ENCODE measurements at places on chromosomes 7 and 10.

DNA sequence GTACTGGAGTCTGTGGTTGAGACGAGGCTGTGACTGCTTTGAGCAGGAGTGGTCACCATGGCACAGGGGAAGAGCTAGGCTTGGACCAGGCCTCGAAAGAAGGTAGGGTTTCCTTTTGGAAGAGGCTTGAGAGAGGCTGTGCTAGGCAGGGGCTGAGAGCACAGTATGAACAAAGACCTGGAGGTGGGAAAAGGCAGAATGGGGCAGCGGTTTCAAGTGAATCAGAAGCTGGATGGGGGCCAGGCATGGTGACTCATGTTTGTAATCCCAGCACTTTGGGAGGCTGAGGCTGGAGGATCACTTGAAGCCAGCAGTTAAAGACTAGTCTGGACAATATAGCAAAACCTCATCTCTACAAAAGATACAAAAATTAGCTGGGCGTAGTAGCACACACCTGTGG, 65.9 kb downstream of the CLIP2 start:
- peak; percentile 20 for DNase-seq

- no peak for DNase-seq
Observed at GRCh38 chr7:98251231-98251600, 816 bp downstream of the TECPR1 start.

GRCh38 chr10:110625356-110625894, 18.7 kb upstream of the RBM20 start:
- DNase-seq = no peak

DNA sequence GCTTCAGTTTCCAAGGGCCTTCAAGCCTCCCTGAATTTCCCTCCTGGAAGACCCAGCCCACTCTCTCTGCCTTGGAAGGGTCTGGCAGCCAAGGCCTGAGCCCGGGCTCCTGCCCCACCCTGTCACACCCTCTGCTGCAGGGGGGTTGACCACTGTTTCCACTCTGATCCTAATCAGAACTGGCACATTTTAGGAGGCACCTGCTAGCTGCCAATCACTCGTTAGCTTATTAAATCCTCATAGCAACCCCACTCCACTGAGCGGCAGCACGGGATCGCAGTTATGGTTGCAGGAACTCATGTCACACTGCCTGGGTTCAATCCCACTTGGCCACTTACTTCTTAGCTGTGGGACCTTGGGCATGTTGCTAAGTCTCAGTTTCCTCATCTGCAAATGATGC, 12.9 kb downstream of the HSPB1 start:
- no peak for DNase-seq

GRCh38 chr10:50216894-50217293, 34.4 kb downstream of the ASAH2 start:
- no peak for DNase-seq

DNA sequence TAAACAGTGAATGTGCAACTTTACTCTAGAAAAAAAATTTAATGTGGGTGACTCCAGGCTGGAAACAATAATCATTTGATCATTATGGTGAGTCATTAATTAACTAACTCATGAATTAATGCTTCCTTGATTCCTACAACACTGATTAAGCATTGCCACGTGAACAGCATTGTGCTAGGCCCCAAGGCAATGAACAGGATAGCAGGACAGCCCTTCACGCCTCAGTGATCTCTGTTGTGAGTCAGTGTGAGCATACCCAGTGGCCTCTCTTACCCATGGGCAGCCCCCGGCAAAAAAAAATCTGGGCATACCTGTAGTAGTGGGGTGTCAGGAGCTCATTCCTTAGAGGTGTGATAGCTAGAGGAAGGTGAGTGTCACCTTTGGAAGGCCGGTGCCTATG, 76.0 kb downstream of the DENND2A start:
- DNase-seq = no peak

- DNase-seq = no peak
Observed at GRCh38 chr10:122515588-122516231, 44.8 kb upstream of the DMBT1 start.

GRCh38 chr7:154910125-154910524, 92.8 kb downstream of the PAXIP1 start:
- DNase-seq = no peak

- no peak for DNase-seq
Observed at GRCh38 chr10:20743942-20744341, 153.2 kb downstream of the NEBL start.

GRCh38 chr10:43574001-43574892, at the start of gene ZNF239:
Gene ZNF239 (minus strand): TSS chr10:43574616. CDS start chr10:43558079, 16,537 bp downstream.
- DNase-seq = peak; percentile 37

GRCh38 chr10:112938808-112939482, 11.1 kb upstream of the TCF7L2 start:
- no peak for DNase-seq

DNA sequence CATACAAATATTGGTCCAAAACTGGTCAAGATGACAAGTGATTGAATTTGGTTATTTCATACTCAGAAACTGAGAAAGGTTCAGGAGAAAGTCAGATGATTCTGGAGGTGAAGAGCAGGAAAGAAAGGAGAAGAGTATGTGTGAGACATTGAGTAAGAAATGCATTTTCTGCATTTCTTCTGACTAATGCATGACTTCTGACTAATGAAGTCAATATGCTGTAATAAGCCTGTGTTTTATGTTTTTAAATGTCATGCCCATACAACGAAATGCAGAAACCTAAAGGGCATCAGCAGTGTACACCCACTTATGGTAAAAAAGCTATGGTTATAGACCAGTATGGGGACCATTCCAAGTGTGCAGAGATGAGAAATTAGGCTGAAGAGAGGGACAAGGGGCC, 1227.8 kb upstream of the SORCS1 start:
- DNase-seq = no peak

DNA sequence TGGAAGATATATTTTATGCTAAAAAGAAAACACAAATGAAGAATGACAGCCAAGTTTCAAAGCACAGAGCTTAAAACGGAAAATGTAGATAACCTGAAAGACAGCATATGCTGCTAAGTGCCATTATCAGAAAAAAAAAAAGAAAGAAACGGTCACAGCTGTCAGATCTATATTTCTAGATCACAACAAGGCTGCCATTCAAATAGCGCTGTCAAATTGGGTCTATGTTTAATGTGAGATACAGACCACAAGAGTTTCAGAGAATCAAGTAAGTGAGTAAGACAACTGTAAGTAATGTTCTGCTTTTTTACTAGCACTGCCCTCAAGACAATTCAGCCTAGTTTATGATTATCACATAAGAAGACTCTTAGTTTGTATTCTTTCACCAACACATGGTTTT, 66.1 kb upstream of the RNF148 start:
- DNase-seq = no peak

DNA sequence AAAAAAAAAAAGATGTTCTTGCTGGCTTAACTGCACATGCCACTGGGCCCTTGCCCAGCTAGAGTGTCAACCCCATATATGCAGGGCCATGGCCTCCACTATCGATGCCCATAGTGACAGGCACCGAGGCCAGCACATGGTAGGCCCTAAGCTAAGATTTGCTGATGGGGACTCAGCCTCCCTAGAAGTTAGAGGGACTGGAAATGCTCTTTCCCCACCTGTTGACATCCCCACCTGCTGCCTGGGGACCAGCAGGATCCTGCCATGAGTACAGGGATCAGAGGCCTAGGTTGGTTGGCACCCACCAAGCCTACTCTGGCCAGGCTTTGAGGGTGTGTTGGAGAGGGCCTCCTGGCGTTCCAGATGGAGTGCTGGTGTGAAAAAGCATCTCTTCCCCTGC, 16.0 kb upstream of the SLC18A2 start:
- DNase-seq = no peak

GRCh38 chr7:89958525-89959068, 195.7 kb upstream of the STEAP1 start:
- no peak for DNase-seq

DNA sequence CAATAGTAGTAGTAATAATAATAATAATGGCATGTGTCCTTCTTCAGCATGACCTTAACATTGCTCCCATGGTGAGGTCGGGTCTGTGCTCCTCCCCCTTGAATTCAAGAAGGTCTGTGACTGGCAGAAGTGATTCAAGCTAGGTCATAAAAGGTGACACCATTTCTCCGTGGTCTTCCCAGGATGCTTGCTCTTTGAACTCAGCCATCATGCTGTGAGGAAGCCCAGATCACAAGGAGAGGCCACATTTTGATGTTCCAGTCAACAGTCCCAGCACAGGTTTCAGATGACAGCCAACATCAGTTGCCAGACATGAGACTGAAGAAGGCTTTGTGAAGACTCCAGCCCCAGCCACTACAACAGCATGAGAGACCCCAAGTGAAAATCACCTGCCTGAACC, 83.9 kb downstream of the SEPTIN14 start:
- DNase-seq = no peak

GRCh38 chr10:11616021-11616420, 4.6 kb upstream of the USP6NL start:
- no peak for DNase-seq

GRCh38 chr7:103447073-103447960, 1.3 kb upstream of the SLC26A5 start:
- no peak for DNase-seq

DNA sequence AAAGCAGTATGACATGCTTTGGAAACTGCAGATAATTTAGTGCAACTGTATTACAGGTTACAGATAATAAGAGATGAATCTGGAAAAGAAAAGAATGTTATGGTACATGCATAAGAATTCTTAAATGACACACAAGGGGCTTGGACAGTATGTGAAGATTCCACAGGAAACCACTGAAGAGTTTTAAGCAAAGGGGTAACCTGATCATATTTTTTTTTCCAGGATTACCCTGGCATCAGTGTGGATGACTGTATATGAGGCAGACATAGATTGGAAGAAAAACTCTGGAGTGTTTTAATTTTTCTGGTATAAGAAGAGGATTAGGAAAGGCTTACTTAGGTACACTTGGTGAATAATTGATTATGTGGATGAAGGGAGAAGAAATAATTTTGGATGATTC, 8.1 kb downstream of the TFPI2 start:
- no peak for DNase-seq

DNA sequence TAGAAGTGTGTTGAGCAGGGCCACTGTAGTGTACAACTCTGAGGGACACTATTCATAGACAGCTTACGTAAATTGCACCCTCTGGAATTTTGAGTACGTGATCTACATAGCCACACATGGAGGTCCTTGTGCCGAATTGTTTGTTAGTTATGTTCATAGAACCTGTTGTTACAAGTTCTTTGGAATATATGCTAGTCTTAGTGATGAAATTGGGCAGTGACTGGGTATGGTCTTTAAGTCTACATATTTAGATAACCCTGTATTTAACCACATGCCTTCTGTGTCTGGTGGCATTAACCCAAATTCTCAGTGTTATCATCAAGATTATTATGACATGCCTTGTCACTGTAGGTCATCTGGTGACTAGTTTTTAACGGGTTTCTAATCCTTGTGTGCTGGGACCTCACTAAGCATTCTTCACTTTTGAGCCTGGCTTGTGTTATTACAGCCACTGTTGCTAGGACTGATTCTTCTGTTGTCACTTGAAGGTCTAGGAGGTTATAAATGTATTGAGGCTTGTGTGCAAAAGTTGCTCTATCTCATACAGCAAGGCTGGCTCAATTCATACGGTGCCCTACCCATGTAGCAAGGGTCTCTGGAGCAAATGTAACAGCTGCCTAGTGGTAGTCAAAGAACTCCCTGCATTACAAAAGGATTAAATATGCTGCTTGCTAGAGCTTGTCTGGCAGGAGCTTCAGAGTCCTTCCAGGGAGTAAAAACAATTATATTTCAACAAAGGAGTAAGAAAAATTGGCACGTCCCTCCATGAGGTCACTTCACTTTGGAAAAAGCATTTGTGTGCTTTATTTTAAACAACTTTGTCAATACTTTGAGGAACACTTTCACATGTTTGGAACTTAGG, 65.4 kb downstream of the CDK14 start:
- no peak for DNase-seq

- no peak for DNase-seq
Observed at GRCh38 chr7:6250364-6250833, 22.0 kb downstream of the CYTH3 start.

DNA sequence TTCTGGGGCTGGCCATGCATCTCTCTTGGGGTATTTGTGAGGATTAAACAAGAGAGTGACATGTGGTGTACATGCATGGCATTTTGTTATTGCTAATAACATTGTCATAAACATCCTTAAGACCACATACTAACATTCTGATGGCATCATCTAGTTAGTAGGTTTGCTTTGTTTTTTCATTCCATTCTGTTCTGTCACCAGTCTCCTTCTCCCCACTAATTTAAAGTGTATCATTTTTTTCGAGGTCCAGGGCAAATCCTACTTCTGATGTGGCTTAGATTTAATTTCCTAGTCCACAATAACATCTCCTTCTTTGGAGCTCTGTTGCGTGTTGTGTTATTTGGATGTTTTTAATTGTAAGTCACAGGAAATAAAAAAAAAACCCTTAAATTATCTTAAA, 248.1 kb downstream of the LRMDA start:
- DNase-seq = no peak

DNA sequence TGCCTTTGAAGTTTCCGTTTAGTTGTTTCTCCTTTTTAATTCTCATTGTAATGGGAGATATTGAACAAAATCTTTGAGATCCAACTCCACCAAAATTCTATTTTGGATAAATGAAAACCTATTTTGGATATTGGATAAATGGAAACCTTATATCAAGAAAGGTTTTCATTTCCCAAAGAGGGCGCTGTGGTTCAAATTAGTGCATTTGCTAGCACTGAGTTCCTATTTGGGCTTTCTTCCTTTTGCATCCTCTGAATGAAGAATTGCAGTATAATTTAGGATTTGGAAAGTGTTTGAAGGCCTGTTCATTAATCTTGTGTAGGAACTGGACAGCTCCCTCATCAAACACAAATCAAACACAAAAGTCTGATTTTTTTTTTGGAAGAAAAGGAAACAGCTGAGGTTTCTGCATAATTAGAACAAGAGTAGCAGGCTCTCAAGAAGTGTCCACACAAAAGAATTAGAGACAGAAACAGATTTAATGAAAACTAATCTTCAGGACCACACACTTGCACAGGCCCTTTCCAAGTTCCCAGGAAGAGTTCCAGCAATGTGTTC, 80.8 kb upstream of the KLF14 start:
- no peak for DNase-seq
